ENCODE measurements at places on chromosomes 5 and 9. TPM values are rescaled to one million over a fixed set of nuclear protein-coding genes. Genes with fewer than 3 reads are reported as not detected.

MYOT gene
- total RNA-seq: not detected

HNRNPA0 gene
- total RNA-seq: 29.6 TPM

TMEM8B gene
- total RNA-seq: 2.7 TPM

DDX41 gene
- 98.2 TPM for total RNA-seq

TEX48 gene
- total RNA-seq: not detected

MARCHF6 gene
- 106 TPM for total RNA-seq

FAM170A gene
- total RNA-seq: not detected

PCDHGA8 gene
- total RNA-seq: 0.05 TPM

RNF180 gene
- not detected for total RNA-seq

KCTD16 gene
- not detected for total RNA-seq

RNF14 gene
- total RNA-seq: 27.6 TPM

CCL27 gene
- not detected for total RNA-seq

MCIDAS gene
- total RNA-seq: not detected

GMCL2 gene
- total RNA-seq: not detected

COL27A1 gene
- total RNA-seq: 2.8 TPM

MEGF10 gene
- not detected for total RNA-seq

FKTN gene
- total RNA-seq: 10.3 TPM

EGR1 gene
- 10.1 TPM for total RNA-seq

WNT8A gene
- total RNA-seq: not detected

IFNB1 gene
- not detected for total RNA-seq

TMEM252 gene
- total RNA-seq: not detected

SLC6A7 gene
- total RNA-seq: not detected

FAM153A gene
- total RNA-seq: 42.8 TPM

PNPLA7 gene
- 7.9 TPM for total RNA-seq

GTF2H2C gene
- 32.4 TPM for total RNA-seq

PLAC8L1 gene
- 0.39 TPM for total RNA-seq

NEUROG1 gene
- not detected for total RNA-seq

TAF11L12 gene
- not detected for total RNA-seq

PCDHAC2 gene
- total RNA-seq: not detected

IL13 gene
- total RNA-seq: 4.9 TPM

PCDHGA2 gene
- not detected for total RNA-seq

SPAG8 gene
- total RNA-seq: 1.3 TPM

IL3 gene
- total RNA-seq: not detected

KIF12 gene
- not detected for total RNA-seq

SPATA6L gene
- total RNA-seq: 0.33 TPM

ORM2 gene
- total RNA-seq: not detected

FSTL4 gene
- total RNA-seq: not detected

OSMR gene
- total RNA-seq: not detected

GABBR2 gene
- not detected for total RNA-seq

SLC34A3 gene
- not detected for total RNA-seq

ANKHD1 gene
- total RNA-seq: 129 TPM

RACK1 gene
- total RNA-seq: 2,672 TPM

PCA3 gene
- not detected for total RNA-seq

BTNL3 gene
- not detected for total RNA-seq

ANKRD34B gene
- not detected for total RNA-seq

GBGT1 gene
- 5.1 TPM for total RNA-seq

CMYA5 gene
- total RNA-seq: 0.08 TPM

TRIP13 gene
- 20.1 TPM for total RNA-seq

CD14 gene
- 0.77 TPM for total RNA-seq
